HCT116 (cell line): ENCODE measurements at places on chromosomes 7 and 10.

DNA sequence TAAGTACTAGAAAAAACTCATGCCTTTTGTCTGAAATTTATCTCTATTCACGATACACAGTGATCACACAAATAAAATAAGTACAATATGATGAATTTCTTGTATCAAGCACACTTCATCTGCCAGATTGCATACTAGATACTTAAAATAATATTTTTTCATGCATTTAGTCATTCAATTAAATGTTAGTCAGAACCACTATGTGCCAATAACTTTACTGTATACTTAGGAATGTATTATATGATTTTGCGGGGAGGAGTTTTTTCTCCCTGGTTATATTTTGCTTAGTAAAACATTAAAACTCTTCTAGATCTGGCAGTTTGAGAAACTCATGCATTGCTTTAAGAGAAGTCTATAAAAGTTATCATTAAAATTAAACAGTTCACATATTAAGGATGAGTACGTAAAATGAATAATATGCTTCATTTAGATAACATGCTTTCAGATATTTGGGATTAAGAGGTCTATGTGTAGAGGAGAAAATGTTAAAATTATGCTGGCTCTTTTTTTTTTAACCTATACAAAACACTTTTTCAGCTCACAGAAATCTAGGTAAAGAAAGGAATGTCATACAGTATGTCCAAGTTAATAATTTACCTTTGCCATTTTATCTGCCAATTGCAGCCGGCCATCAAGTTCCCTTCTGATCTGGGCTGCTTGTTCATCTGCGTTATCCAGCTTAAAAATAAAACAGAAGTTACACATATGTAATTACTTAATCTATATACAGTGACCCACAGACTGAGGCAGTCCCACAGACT is 70.1 kb downstream of the RNF133 start:
- no peak for DNase-seq

- no peak for DNase-seq
Measured at GRCh38 chr10:108014902-108015177, 850.3 kb upstream of the SORCS1 start.

DNA sequence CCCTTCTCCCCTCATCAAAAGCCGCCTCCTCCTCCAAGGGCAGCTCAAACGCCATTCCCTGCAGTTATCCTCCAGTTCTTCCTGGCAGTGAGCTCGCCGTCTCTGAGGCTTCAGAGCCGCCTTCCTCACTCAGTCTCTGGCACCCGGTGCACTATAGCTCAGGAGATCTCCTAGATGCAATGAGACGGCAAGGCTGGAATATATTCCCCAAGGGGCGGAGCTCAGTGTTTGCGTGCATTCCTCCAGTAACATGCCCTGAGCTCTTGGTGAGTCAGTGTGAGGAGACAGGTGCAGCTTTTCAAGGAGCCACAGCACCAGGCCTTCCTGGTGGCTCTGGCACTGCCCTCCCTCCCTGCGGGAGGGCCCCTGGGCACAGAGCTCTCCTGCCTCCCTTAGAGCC is 512.6 kb upstream of the FOXK1 start:
- peak; percentile 2 for DNase-seq

GRCh38 chr7:132532281-132532680 is 44.0 kb downstream of the PLXNA4 start:
- no peak for DNase-seq

DNA sequence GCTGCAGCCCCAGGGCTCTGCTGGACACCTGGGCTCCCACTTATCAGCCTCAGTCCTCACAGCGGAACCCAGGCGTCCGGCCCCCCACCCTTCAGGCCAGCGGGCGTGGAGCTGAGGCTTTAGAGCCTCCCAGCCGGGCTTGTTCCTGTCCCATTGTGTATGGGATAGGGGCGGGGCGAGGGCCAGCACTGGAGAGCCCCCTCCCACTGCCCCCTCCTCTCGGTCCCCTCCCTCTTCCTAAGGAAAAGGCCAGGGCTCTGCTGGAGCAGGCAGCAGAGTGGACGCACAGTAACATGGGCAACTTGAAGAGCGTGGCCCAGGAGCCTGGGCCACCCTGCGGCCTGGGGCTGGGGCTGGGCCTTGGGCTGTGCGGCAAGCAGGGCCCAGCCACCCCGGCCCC is 2.7 kb downstream of the NOS3 start:
- no peak for DNase-seq

DNA sequence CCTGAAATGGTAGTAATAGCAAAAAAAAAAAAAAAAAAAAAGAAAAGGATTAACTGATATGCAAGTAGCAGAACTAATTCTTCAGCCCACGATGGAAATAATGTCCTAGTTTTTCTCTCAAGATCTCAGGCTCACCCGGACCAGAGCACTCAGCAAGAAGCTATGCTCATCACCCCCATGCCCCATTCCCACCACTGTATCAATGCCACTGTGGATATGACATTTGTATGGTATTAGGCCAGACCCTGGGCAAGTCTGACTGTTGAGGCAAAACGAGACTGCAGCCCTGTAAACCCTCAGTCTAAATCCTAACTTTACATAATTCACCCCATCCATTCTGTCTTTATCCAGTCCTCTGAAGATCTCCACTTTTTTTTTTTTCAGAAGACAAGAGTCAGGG is 186.1 kb upstream of the KLF14 start:
- DNase-seq: no peak
